Femur (tissue), 1 donor: ENCODE measurements at places on chromosomes 3 and 15.

- DNase-seq: peak; percentile 57
These were observed 44.8 kb downstream of the CMTM8 start for GRCh38 chr3:32283304-32283703.

GRCh38 chr3:141489203-141489602, 2.4 kb downstream of the RASA2 start:
- DNase-seq: no peak

GRCh38 chr15:88989578-88989977, 76.4 kb upstream of the MFGE8 start:
- no peak for DNase-seq

- no peak for DNase-seq
These were observed 297.0 kb upstream of the EPHA3 start for GRCh38 chr3:88810455-88810854.

DNA sequence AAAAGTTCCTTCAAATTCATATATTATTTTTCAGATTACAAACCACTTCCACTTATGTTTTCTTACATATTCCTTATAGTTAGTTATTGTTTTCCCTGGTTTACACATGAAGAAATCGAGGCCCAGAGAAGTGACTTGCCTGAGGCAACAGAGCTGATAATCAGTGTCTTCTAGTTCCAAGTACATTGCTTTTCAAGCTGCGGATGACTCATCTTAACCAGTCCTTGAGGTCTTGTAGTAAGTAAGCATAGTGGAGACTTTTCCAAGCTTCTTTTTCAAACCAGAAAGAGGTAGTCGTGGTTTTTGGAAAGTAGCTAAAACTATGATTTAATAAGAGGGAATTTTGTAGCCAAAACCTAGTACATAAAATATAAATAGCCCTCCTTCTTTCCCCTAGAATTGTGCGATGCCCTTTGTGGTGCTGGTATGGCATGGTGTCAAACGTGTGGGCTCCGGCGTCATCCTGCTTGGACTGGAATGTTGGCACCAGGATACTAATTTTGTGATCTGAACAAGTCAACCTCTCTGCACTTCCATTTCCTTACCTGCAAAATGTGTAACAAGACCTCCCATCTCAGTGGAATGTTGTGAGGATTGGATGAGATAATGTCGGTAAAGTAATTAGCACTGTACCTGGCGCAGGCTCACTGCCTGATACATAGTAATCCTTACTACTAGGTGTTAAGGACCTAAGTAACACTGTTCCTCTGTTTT, 19.0 kb upstream of the DLG1 start:
- DNase-seq: peak; percentile 77

GRCh38 chr3:197025736-197026480, 3.7 kb downstream of the MELTF start:
- no peak for DNase-seq

DNA sequence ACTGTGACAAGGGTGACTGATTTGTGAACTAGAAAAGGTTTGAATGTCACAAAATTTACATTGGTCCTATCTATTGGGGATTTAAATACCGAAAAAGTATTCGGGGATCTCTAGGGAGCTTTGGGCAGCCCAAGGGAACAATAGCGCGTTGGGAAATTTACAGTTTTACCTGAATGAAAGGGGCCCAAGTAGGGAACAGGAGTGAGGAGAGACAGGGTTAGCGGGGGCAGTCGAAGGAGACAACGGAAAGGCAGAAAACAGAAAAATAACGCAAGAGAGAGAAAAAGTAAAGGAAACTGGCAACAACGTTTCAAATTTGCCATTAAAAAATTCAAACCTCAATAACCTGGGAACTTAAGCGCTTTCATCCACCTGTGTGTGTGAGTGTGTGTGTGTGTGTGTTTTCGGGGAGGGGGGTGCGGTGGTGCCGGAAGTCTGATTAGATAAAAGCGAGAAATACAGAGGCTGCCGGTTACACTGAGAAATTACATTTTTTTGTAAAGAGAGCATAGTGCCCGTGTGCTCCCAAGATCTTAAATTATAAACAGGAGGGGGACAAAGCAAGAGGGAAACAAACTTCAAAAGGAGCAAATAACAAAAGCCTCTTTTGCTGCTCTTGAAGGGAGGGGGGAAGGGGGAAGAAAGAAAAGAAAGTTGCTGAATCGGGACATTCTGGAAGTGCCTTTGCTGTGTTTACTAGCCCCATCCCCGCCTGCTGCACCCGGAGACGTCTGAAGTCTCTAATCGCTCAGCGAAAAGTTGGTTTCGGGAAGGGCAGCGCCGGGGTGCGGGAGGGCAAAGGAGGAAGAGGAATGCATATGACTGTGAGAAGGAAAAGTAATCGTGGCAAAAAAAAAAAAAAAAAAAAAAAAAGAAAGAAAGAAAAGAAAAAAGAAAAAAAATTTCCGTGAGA, 721 bp upstream of the ZIC1 start:
- peak; percentile 23 for DNase-seq

DNA sequence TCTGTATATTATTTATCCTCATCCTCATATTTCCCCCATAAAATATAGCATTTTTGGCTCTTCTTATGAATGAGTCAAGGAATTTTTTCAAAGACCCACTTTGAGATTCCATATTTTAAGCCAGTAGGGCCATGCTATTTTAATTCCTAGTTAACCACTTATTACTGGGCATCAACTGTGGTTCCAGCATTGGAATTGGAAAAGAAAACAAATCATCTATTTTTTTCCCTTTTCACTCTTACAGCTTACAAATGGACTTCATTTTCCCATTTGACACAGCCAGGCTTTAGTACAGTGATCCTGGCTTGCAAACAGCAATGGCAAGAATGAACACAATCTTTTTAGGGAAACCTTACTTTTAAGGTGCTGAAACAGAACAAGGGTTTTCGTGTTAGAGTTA, 19.4 kb upstream of the PLCL2 start:
- no peak for DNase-seq

DNA sequence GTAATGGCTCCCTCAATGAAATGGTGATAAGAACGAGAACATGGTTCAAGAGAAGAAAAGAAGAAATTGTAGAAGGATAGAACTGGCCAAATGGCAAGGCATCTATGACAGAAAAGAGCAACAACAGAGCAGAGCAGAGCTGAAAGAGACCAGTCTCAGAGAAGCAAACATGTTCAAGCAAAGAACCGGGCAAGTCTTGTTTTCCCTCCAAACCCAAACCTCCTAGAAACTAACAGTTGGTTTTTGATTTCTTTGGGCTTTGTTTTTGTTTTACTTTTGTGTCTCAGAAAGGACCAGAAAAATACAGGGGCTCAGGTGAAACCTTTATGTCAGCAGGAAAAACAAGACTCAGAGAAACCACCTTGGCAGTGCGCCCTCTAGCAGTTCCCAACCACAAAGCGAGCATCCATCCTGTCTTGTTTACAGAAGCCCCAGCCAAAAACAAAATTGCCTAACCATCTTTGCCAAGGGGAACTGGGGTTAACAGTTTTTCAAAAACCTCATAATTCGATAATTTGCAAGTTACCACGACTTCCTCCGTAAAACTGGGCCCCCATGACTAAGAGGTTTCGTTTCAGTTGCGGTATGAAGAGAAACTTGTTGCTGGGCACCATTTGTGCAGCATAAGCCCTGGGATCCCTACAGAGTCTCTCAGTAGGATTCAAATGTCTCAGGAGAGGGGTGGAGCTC, 159.2 kb upstream of the SLC24A5 start:
- DNase-seq: peak; percentile 31

DNA sequence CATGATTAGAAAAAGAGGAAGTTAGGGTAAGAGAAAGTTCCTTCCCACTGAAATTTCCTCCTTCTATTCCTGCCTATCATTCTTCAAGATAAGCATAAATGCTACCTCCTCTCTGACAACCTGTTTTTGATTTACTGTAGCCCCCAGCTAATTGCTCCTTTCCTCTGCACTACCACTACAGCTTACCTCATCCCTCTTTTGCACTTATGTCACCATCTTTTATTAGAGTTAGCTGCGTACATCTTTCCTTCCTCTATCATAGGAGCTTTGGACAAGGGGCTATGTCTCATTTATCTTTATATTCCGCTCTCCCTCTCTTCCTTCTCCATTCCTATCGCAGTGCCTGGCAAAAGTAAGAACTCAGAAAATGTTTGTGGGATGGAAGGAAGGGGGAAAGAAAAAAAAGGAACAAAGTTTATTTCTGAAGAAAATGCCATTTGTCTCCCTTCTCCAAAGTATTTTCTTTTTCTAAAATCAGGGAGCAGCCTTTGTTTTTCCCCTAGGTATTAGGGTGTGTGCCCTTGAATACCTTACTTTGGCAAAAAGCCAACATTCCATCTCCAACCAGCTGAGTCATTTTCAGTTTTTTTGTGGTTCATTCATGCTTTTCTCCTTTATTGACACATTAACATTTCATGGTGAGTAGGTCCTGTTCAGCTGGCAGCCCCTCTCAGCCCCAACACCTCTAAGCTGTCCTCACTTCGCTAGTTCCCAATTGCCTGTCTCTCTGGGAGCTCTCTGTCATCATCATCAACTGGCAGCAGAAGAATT, 87.6 kb upstream of the SOX2 start:
- DNase-seq: no peak

DNA sequence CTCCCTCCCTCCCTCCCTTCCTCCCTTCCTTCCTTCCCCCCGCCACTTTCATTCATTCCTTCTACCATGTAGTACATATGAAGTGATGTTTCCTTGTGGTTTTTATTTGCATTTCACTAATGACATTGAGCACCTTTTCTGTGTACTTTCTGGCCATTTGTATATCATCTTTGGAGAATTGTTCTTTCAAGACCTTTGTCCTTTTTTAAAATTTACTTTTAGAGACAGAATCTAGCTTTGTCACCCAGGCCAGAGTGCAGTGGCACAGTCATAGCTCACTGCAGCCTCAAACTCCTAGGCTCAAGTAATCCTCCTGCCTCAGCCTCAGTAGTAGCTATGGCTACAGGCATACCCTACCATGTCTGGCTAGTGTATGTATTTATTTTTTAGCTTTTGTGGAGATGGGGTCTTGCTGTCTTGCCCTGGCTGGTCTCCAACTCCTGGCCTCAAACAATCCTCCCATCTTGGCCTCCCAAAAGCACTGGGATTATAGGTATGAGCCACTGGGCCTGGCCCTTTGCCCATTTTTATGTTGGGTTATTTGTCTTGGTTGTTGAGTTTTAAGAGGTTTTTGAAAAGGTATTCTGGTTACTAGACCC, 42.0 kb upstream of the CTDSPL2 start:
- DNase-seq: no peak

- DNase-seq: peak; percentile 23
These were observed 782.4 kb upstream of the ROBO1 start for GRCh38 chr3:80550174-80550573.

DNA sequence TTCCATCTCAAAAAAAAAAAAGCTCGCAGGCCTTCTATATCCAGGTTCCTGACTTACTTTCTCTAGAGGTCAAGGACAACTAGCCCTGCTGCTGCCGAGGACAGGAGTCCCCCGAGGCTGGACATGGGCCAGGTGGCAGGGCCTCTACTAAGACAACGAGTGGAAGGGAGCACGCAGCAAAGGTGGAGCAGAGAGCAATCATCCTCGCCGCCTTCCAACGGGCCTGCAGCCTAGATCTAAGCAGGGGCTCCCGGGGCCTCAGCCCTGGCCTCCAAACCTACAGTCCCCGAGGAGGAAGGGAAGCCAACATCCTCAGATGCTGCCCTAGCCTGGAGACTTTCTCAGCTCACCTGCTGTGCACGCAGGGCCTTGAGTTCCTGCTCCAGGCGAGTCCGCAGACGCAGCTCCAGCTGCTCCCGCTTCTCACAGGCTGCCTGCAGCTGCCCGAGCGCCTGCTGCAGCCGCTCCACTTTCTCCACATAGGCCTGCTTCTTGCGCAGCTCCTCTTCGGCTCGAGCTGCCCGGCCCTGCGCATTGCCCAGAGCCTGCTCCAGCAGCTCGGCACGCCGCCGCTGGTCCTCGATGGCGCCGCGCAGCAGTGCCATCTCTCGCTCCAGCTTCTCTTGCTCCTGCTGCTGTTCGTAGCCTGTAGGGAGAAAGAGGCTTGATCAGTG, 12.9 kb downstream of the AMOTL2 start:
- DNase-seq: no peak

DNA sequence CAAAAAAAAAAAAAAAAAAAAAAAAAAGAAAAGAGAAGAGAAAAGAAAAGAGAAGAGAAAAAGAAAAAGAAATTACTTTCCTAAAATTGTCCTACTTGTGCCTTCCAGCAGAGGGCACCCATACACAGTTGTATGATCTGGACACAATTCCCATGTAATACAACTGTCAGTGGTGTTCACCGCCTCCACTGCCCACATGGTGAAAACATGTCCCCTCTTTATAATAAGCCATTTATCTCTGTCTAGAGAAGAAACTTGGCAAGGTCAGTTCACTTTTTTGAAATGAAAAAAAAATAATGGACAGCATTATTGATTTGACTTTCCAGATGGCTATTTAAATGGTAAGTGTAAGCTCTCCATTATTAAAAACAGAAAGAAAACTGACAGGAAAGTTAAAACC, 459.4 kb downstream of the GBE1 start:
- peak; percentile 18 for DNase-seq

GRCh38 chr3:79517766-79518413, 249.9 kb downstream of the ROBO1 start:
- no peak for DNase-seq

DNA sequence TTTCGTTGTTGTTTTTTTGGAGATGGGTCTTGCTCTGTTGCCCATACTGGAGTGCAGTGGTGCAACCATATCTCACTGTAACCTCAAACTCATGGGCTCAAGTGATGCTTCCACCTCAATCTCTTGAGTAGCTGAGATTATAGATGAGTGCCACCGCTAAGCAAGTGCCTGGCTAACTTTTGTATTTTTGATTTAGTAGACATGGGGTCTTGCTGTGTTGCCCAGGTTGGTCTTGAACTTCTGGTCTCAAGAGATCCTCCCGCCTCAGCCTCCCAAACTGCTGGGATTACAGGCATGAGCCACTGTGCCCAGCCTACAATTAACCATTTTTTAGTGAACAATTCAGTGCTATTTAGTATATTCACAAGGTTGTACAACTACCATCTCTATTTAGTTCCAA, 42.2 kb downstream of the ARHGEF3 start:
- no peak for DNase-seq

- no peak for DNase-seq
These were observed 58.9 kb downstream of the TMEM41A start for GRCh38 chr3:185439745-185440466.

DNA sequence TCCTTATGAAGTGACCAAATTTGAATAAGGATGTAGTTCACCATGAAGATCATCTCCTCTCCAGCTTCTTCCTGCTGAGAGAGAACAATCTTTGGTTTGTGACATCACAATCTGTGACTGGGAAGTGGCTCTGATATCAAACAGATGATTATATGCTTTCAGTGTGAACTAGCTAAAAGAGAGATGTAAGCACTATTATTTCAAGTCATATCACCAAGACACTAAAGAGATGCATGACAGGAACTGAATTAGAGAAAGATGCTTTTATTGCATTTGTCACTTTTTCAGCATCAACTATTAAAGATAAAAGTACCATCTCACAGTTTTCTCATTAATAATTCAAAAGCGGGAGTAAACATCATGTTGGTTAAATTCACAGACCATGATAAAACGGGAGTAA, 3.5 kb downstream of the CHRM5 start:
- no peak for DNase-seq

DNA sequence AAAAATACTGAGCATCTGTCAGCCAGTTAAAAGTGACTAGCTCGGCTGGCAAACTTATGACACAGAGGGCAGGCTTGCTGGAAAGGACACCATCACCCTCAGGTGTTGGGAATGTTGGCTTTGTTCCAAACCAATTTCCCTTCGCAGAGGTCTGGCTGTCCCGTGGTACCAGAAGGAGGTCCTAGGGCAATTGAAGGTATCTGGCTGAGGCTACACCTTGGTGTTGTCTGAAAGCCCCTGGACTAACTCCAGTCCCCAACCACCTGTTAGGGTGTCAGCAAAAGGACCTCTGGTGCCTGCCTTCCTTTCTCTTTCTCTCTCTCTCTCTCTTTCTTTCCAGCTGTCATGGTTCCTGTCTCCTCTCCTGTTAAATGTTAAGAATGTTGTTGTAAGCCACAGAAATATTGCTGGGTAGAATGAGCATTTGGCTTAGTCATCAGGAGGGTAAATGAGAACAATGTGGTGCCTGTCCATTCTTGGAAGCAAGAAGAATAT, 12.5 kb downstream of the PRR20G start:
- no peak for DNase-seq
